GM20000 (cell line): ENCODE measurements at places on chromosomes 12 and 14.

- no peak for DNase-seq
These were observed 243.7 kb downstream of the C12orf75 start for GRCh38 chr12:105574056-105574715.

DNA sequence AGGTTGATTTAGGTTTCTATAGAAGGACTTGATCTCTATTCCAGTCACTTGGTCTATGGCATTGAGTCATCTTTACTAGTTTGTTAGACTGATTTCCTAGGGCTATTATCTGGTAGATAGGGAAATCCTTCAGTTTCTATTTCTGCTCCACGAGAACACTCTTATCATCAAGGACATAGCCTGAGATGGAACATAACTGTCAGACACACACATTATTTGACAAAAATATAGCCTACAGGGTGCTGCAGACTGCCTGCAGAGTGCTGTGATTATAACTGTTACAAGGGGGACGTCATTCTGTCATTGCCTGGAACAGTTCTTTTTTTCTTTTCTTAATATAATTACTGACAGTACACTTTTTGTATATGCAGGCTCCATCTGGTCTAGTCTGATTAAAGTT is 82.0 kb downstream of the TMEM117 start:
- no peak for DNase-seq

DNA sequence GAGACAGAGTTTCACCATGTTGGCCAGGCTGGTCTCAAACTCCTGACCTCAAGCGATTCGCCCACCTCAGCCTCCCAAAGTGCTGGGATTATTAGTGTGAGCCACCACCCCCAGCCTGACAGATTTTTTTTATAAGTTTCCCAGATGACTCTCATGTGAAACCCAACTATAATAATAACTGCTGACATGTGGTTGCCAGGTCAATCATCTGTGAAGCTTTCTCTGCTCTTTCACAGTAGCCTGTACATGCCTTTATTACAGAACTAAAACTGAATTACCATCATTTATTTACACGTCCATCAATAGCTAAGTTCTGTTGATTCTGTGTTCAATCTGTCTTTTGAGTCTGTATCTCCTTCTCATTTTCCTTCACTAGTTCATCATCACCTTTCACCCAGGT is 218.5 kb downstream of the RPS29 start:
- no peak for DNase-seq

- no peak for DNase-seq
These were observed 14.3 kb downstream of the XRCC3 start for GRCh38 chr14:103700753-103701490.
